Right renal cortex interstitium (tissue), 3 donors: ENCODE measurements at places on chromosomes 1 and 21.

DNA sequence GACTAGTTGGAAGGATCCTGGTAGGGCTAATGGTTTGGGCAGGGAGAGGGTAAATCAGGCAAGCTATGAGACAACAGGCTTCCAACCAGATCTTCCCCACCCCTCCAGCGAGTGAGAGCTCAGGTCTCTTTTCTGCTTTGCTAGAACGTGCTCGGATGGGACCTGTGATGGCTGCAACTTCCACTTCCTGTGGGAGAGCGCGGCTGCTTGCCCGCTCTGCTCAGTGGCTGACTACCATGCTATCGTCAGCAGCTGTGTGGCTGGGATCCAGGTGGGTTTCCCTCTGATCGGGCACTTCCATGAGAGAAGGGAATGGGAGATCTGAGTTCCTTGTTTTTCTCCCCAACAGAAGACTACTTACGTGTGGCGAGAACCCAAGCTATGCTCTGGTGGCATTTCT lies 14.0 kb upstream of the SARS1 start:
- DNase-seq = no peak

DNA sequence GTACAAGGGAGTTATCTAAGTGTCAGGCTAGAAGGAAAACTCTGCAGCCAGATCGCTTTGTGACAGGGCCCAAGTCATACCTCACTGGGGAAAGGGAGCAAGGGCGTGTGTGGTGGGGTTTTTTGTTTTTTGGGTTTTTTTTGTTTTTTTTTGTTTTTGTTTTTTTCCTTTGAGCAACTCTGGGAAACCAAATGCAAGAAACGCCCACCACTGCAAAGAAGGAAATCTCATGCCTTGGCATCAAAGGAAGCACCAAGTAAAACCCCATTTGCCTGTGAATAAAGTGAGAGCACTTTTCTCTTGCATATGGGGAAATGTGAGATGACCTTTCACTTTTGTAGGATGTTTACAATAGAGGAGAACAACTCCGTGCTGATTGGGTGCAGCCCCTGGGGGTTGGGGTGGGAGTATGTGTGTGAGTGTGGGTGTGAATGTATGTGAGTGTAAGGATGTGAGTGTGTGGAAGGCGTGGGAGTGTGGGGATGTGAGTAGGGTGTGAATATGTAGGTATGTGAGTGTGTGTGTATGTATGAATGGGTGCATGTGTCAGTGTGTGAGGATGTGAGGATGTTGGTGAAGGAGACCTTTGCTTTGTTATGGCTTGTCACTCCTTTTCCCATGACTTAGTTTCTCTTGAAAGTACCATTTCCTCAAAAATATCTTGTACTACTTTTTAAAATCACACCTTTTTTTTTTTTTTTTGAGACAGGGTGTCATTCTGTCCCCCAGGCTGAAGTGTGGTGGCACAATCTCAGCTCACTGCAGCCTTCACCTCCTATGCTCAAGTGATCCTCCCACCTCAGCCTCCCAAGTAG lies 34.6 kb downstream of the IL12RB2 start:
- no peak for DNase-seq

GRCh38 chr1:159853417-159854115 lies 8.9 kb downstream of the VSIG8 start:
- DNase-seq = no peak

GRCh38 chr1:42815941-42816584 lies 859 bp upstream of the ERMAP start:
- no peak for DNase-seq

- DNase-seq = no peak
Observed at GRCh38 chr1:235858766-235859165, 7.9 kb downstream of the LYST start.

GRCh38 chr1:27971674-27972073 lies 11.9 kb downstream of the XKR8 start:
- no peak for DNase-seq

DNA sequence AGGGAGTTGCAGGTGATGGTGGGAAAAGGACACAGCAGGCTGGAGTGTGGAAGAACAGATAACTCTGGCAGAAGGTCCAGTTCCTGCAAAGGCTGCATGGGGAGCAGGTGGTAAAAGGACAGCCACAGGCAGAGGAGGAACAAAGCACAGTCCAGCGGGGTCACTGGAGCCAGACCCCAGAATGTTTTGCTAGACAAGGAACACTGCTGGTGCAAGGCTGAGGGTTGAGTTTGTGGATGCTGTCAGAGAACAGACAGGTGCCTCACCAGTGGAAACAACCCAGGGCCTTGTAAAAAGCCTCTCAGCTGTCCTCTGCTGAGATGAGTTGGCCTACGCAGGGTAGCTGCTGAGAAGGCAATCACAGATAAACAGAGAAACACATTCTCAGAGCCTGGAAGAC lies 101.7 kb downstream of the SSBP3 start:
- DNase-seq = no peak

DNA sequence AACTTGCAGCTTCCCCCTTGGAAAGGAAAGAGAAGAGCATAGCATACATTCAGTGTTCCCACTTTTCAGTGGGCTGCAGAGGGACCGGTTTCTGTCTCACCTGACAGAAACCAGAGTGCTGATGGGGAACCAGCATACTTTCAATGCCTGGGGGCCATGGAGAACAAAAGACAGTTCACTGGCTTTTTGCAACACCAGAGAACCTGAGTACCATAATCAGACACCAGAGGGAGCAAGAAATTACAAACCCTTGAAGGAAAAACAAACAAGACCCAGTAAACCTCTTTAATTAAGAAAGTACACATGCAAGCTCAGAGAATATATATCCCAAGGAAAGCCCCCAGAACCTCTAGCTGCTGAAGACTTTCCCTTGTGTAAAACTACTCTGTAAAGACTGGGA lies 51.1 kb downstream of the CSMD2 start:
- DNase-seq = no peak

DNA sequence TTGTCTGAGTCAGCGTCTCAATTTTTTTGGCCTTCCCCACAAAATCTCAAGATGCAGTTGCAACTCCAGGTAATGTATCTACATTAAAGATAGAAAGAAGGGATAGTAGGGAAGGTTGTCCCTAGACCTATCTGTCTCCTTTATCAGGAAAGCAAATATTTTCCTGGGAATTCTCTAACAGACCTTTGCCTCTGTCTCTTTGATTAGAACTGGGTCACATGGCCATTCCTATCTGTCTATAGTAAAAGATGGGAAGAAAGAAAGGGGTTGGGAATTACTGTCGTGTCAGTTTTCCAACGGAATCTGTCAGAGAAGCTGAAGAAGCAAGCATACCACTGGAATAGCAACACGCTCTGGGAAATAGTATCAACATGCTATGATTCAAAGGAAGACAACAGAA lies 48.7 kb downstream of the ZNF326 start:
- no peak for DNase-seq
